ENCODE measurements at places on chromosomes 1 and 21.

GRCh38 chr1:182444497-182444896 lies 5.4 kb upstream of the RGSL1 start:
- DNase-seq: no peak

DNA sequence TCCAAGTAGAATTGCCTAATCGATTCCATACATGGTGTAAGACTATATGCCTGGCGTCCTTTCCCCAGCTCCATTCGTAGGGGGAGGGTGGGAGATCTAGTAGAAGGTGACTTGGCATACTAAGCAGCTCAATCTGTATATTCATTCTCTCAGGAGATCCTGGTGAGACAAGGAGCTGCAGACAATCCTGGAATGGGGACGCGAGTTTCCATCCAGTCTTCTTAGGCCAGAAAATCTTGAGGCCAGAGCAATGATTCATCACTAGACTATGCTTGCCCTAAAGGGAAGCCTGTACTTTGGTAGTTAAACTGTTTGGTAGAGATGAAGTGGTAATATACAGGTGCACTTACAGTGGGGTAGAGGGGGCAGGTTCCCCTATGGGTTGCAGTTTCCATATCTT lies 468.7 kb downstream of the ADGRL2 start:
- no peak for DNase-seq

- DNase-seq: no peak
Observed at GRCh38 chr1:1613509-1614082, 1.7 kb upstream of the MIB2 start.

DNA sequence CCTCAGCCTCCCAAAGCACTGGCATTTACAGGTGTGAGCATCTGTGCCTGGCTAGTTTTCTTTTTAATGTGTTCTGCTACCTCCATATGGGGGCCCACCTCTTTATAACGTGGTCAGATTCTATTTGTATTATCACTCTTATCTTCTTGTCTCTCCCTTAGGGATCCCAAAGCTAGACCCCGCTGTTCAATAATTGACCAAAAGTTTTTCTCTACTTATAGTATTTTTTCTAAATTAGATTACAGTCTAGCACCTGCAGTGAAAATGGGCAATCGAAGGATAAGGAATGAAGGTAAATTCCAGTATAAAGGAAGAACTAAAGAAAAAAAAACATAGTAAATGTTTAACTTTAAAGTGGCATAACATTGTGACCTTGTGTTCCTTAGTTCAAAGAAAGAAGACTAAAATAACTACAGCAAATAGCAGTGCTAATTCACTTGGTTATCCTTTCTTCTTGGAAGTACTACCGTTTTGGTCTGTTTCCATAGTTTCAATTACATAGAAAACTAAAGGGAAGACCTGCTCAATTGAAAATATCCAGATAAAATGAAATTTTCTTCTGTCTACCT lies 24.1 kb downstream of the NFYC start:
- no peak for DNase-seq

DNA sequence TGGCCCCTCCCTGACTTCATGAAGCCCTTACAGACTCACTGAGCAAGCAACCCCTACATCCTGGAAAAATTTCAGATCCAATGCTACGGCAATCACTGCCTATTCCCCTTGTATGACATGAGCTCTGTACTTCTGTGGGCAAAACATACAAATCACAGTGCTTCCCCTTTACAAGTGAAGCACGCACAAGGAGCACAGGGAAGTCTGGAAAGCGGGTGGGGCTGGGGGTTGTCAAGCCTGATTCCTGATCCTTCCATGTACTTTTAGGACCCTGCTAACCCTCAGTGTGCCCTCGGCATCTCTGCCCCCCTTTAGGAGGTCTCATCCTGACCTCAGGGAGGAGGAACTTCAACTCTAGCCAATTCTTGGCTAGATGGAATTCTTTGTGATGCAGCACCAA lies 405.7 kb upstream of the POU3F1 start:
- DNase-seq: no peak

DNA sequence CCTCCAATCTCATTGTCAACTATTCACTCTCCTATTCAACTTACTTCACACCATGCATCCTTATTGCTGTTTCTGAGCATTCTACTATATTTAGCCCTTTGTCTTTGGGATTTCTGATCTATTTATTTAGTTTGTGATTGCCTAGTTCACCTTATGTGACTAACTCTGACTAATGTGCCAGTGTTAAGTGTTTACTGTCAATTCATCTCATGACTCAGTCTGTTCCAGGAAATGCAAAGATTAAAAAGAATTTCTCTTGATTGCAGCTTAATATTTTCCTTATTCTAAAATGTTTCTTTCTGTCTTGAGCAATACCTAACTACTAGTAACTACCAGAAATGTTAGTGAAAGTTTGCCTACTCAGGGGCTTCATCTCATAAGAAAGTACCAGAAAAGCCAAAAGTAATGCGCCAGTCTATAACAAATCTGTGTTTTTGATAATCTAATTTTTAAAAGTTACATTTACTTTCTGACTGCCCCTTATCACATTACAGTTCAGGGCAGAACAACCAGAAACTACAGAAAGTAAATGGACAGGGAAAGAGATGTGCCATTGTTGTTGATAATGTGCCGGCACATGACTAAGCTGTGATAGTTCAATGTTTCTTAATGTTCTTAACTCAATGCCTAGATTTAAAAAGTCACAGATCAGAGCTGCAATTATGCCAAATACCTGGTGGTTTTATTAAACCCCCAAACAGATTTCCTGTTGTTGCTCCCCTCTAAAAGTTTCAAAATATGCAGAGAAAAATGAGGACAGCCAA lies 556.5 kb downstream of the PTBP2 start:
- DNase-seq: no peak

DNA sequence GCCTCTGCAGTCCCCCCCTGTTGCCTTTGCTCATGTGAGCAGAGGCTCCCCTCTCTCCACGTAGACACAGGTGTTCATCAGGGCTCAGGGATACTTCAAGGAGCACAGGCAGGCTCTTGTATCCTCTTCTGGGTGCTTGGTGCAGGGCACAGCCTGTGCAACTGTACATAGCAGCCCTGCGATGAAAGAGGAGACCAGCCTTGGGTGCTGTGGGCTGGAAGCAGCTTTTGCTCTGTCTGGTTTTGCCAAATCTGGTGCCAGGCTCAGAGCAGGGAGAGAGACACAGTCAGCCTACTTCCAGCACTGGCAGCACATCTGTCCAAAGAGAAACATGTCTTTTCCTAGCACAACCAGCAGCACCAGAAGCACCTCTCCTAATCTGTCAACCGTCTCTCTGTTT lies 132.1 kb downstream of the ETS2 start:
- DNase-seq: no peak

GRCh38 chr1:243261390-243261789 lies 5.5 kb downstream of the SDCCAG8 start:
- DNase-seq: no peak

GRCh38 chr1:24929398-24930259 lies 447 bp downstream of the RUNX3 start:
- DNase-seq: peak; percentile 85

DNA sequence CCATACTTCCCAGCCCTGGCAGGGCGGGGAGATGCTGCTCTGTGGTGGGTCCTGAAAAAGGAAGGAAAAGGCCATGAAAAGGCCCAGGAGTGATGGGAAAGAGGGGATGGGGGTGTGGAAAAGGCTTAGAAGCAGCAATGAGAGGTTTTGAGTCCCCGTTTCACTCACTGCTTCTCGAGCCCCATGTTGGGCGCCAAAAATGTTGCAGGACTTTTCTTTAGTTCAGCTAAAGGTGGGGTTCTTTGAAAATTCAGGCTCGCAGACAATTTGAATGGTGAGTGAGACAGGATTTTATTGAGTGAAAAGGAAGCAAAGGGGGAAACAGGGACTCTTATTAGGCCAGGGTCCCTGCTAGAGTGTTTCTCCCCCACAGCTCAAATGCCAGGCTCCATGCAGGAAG lies 93.1 kb downstream of the MRPS6 start:
- no peak for DNase-seq

DNA sequence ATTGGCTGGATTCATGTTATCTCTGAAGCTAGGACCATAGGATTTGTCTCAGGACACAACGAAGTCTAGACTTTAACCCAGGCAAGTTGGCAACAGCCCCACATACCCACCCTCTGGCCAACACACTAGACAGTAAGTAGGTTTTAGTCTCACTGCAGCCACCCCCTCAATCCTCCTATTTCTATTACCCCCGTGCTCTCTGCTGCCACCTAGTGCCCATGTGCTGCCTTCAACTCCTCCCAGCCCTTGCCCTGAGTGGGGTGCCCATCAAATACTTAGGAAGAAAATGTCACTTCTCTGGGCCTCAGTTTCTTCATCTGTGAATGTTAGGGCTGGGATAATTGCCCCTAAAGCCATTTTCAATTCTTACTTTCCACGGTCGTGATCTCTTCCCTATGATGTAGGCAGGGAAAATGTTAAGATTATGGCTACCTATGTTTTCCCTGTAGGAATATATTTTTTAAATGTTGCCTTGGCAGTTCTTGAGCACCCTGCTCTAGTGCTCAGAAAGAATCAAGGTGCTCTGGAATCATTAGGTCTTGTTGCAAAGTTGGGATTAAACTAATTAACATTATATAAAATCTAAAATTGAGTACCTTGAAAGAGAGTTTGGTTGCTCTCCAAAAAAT lies 213.0 kb downstream of the LMX1A start:
- no peak for DNase-seq

DNA sequence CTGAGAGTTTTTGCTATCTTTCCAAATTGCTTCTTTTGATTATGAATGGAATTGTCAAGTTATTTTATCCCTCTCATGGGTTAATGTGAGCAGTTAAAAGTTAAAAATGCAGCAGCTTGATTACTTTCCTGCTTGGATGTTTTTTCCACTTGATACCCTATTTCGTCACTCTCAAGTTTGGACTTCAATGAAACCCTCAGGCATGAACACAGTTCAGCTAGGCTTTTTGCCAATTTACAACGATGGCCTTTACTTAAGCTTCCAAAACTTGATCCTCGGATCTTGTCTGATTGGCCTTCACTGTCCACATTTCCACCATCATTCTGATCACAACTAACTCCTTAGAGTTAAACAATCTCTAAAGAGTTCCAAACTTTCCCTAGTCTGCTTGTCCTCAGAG lies 752.4 kb upstream of the PRMT6 start:
- DNase-seq: no peak

- no peak for DNase-seq
Observed at GRCh38 chr1:208164609-208165008, 79.6 kb downstream of the PLXNA2 start.

DNA sequence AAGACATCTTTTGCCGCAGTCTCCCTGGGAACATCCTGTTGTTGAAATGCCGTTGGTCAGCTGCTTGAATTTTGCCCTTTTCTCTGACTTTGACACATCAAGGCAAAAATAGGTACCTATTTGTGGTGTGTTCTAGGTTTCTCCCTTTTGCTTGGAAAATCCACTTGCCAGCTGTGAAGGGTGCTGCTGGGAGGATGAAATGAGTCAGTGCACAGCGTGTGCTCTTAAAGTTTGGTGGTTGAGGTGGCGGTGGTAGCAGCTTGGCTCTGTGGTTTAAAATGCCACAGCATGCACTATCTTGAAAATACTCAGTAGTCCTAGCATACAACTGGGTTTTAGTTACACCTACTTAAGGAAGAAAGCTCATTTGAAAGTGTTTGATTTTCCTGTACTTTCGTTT lies 183.8 kb downstream of the DHRS3 start:
- no peak for DNase-seq

DNA sequence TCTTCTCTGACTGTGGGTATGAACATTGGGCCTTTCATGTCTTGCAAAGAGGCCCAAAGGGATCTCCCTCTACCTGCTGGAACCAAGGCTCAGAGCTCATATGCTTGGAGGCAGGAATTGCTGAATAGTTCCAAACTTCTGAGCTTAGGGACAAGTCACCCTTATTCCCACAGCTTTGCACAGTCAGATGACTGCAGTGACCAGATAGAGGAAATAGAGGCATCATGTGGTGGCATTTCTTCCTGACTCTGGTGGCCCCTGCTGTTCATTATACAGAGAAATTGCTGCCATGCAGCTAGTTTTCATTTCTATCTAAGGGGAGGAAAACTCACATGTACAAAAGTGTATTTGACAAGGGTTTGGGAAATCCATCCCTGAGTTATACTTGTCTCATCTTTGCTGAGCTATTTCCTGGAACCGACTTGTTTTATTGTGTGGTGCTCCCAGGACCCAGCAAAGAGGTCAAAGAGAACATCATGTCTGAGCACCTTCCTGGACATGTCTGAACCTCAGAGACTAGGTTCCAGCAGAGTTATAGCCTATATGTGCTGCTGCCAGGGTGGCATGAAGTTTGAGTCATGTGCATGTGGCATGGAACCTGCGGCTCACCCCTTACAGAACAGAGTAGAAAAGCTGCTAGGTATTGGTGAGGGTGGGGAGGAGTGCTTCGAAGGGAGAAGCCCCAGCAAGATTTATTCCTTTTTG lies 131.2 kb downstream of the PIK3R3 start:
- no peak for DNase-seq

DNA sequence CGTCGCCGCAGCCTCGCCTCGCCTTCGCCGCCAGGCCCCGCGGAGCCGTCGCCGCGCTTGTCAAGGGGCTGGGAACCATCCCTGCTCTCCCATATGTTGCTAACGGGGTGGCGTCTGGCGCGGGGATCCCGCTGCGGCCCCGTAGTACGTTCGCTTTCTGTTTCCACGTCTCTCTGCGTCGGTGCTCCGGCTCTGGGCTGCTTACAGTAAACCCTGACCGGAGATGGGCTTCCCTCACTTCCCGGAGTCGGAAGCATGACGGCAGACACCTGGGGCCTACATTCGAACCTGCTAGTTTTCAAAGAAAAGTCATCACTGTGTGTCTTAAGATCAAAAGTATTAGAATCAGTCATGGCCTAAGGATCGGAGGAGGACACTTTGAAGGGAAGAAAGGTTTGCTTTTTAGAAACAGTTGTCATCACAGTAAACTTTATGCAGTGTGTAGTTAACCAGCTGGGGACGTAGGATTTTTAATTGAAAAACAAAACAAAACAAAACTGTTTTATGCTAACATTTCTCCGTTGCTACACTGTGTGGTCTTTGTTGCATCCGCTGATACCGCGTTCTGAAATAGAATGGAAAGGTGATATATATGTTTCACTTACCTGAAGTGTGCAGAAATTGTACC lies 69.0 kb downstream of the SLC35A3 start:
- DNase-seq: no peak

DNA sequence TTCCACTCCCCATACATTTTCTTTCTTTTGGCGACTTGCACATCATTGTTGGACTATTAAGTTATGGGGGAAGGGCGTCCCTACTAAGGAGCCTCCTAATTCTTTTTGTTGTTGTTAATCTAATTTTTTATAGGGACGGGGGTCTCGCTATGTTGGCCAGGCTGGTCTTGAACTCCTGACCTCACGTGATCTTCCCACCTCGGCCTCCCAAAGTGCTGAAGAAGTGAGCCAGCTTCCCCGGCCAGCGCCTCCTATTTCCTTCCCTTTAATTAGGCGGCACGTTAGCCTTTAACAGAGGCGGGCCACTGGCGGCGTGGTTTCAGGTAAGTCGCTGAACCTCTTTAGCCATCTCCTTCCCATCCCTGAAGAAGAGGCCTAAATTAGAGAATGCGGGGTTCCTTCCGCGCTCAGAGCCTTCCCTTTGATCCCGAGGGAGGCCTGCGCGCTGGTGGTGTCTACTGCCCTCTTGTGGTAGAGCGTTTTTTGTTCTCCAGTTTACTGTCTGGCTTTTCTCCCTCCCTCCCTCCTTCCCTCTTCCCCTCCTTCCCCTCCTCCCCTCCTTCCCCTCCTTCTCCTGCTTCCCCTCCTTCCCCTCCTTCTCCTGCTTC lies 38.1 kb downstream of the TNFRSF9 start:
- peak; percentile 62 for DNase-seq

- peak; percentile 58 for DNase-seq
Observed at GRCh38 chr1:16243936-16244649, 7.1 kb upstream of the CPLANE2 start.
